T1000 (cell line): ENCODE measurements at places on chromosomes 7 and 10.

DNA sequence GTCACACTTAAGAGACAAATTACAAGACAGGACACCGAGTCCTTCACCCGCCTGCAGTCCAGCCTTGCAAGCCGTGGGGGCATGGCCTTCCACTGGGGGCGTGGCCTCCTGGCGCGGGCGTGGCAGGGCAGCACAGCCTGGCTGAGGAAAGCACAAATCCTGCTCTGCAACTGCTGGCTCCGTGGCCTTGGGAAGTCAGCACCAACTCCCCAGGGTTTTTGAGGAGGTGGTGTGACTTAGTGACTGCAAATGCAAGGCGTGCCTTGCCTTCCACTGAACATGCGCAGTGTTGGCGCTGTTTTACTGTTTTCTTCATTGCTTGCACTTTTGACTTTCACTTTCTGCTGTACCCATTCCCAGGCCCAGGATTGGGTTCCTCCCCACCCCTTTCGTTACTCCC lies 12.9 kb upstream of the BMS1 start:
- DNase-seq = no peak

DNA sequence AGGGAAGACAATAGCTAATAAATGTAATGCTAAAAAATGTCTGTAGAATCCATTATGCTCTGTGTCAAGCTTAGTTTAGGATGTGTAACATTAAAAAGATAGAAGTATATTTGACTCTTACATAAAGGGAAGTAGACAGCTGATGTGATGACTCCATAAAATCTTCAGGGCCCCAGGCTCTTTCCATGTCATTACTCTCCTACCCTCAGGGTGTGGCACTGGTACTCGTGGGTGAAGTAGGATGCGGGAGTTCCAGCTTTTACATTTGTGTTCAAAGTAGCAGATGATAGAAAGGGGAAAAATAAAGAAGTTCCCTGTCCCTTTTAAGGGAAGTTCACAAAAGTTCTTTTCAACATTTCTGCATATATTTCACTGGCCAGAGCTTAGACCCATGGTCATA lies 157.1 kb downstream of the TSPAN12 start:
- DNase-seq = no peak

DNA sequence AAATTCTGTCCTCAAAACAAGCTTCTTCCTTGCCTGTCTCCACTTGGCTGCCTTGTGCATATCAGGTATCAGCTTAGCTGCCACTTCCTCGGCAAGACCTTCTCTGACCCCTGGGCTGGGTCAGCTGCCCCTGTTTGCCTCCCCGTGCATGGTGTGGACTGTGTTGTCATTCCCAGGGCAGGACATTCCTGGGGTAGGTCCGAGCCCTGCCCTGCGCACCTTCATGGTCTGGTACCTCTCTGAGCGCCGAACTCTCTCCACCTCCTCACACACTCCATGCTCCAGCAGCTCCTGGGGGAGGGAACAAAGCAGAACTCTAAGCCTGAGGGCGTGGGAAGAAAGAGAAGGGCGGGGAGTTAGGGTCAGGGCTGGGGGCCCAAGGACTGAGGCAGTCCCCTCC lies 3.8 kb downstream of the POLM start:
- DNase-seq = no peak

DNA sequence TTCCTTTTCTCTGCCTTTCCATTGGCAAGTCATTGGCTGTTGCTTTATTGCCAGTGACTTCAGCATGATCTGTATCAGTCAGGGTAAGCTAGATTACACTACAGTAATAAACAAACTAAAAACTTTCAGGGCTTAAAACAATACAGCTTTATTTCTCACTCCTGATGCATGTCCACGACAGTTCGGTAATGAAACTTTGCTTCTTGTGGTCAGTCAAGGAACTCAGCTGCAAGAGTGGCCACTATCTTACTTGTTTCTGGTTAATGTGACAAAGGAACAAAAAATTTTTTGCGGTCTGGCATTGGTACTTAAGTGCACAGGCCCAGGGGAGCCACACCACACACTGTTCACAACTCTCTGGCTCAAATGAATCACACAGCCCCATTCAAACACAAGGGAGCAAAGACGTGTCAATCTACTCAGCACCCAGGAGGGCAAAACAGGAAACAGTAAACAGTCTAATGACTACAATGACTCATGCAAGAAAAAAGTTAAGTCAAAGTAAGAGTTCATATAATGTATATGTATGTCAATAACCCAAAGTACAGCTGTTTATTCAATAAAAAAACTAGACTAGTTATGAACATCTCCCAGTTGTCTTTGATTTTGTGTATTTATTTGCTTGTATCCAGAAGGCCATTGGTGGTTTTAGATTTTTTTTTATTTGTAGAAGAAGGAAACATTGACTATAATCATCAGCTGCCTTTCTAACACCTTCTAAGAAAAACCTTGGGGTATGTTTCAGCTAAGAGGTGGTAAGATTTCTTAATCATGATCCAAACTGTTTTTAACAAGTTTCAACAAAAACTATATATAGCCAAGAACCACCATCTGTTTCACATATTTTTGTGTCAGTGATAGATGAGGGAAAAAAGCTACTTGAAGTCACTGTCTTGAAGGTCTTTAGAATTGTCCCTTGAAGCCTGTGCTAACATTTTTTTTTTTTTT lies 134.4 kb upstream of the FAM3C start:
- DNase-seq = peak; percentile 33

GRCh38 chr7:102933763-102934162 lies 21.0 kb downstream of the LRRC17 start:
- DNase-seq = no peak

DNA sequence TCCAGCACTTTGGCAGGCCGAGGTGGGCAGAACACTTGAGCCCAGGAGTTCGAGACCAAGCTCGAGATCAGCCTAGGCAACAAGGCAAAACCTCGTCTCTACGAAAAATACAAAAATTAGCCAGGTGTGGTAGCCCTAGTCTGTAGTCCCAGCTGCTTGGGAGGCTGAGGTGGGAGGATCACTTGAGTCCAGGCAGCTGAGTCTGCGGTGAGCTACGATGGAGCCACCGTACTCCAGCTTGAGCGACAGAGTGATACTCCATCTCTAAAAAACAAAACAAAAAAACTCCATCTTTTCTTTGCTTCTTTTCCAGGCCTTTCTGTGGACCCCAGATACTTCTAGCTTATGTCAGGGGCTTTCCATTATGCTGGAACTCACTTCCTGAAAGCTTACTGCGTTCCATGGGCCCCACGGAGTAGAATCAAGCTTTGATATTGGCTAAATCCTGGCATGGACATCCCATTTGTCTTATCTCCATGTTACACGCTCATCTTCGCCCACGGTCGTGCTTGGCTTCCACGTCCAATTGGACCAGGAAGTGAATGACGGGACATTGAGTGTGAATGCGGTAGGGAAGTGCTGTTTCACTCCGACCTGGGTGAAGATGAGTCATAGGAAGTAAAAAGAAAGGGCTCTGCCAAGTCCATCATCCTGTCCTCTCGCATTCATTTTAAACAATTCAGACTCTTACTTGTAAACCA lies 45.7 kb downstream of the FAM171A1 start:
- peak; percentile 83 for DNase-seq

DNA sequence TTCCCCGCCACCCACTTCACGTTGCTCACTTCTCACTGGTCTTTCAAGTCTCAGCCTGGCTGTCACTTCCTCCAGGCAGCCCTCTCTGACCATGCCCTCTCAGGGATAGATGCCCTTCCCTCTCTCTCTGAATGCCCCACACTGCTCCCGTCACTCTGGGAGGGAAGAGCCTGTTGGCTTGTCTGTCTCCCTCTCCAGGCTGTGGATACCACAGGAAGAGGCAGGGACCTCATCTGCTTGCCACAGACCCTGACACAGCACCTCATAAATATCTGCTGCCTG lies 93.1 kb downstream of the OAT start:
- DNase-seq = no peak

GRCh38 chr7:26592011-26592410 lies 272.4 kb downstream of the SKAP2 start:
- DNase-seq = no peak

DNA sequence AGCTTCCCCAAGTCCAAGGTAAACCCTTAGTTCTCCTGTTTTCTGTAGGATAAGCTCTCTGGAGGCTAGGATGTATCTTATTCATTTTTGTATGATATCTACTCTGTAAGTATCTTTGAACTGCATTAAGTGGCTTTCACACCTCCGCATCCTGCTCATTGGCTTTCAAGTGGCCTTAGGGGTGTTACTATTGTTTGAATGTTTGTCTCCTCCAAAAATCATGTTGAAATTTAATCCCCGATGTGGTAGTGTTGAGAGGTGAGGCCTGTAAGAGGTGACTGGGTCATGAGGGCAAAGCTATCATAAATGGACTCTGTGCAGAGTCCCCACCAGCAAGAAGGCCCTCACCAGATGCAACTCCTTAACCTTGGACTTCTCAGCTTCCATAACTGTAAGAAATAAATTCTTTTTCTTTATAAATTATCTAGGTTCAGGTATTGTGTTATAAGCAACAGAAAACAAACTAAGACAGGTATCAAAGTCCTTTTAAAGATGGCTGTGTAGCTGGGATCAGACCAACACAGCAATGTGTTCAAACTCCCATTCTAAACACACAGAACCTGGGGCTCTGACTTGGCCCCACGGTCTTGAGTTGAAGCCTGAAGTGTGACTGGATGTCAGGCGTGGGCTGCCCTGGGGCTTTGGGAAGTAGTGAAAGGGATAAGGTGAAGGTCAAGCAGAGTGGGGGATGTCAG lies 25.9 kb downstream of the TBXAS1 start:
- DNase-seq = no peak

DNA sequence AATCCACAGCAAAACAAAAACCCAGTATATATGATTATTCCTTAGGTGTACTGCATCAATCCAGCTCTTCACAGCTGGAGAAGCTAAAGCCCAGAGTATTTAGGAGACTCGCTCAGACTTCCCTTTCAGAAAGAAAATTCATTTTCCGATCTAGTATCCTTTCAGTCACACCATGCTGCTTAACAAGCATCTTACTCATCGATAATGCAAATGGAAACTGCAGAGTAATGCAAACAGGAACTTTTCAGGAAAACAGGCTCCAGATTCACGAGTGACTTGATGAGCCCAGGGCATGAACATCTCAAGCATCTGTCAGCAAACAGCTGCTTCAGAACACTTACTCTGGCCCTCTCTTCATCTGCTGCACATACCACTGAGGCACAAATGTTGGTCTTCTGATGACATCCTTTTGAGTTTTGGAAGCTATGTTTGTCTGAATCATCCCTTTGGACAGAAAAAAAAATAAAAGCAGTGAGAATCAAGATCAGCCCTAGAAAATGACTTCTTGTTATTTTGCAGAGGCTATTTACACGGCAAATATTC lies 24.9 kb upstream of the ZC3HAV1L start:
- DNase-seq = no peak

- DNase-seq = no peak
These were observed 85.2 kb downstream of the AMPH start for GRCh38 chr7:38545977-38546376.

GRCh38 chr10:28838908-28839307 lies 161.6 kb downstream of the BAMBI start:
- DNase-seq = no peak

- no peak for DNase-seq
These were observed 73.8 kb upstream of the SFMBT2 start for GRCh38 chr10:7484456-7485243.

GRCh38 chr10:36771725-36772124 lies 353.7 kb upstream of the ANKRD30A start:
- no peak for DNase-seq

GRCh38 chr7:499853-500485 lies 19.7 kb downstream of the PDGFA start:
- no peak for DNase-seq

DNA sequence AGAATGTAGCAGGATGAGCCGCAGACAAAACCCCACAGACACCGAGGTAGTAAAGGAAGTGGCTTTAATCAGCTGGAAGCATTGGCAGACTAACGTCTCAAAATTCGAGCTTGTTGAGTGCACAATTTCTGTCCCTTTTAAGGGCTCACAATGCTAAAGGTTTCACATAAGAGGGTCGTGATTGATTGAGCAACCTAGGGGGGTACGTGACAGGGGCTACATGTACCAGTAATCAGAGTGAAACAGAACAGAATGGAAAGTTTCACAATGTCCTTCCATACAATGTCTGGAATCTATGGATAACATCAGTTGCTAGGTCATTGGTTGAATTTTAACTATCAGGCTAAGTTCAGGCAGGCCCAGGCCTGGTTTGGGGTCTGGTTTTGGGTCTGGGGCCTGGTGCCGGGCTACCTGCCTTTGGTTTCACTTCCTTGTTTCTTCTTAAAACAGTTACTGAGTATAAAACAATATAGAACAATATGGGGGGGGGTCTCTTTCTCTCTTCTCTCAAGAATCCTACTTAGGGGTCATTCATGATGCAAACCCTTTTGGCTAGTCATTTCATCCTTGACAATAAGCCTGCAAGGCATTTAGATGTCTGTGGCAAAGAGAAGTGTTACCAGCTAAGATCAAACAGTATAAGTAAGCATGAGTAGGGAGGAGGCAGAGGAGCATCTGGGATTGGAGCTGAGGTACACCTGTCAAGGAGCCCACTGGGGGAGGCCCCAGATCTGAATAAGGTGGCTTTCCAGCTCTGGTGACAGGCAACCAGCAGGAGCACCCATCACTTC lies 364.1 kb downstream of the TNS3 start:
- DNase-seq = no peak

DNA sequence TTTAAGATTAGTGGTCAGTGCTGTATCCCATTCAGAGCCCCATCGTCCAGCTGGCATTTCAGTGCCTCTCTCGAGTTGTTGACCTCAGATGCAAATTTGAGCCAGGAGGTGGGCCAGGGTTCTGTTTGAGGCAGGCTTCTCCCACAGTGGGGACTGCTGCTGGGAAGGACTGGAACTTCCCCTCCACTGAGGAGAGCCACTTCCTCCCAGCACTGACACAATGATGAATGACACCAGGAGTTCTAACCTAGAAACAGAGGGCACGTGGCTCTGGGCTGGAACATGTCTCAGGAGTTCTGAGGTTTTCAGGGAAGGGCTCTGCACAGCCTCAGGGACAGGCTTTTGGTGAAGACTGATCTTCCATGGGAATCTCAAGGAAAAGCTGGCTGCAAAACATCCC lies 18.3 kb upstream of the BTBD16 start:
- DNase-seq = no peak

DNA sequence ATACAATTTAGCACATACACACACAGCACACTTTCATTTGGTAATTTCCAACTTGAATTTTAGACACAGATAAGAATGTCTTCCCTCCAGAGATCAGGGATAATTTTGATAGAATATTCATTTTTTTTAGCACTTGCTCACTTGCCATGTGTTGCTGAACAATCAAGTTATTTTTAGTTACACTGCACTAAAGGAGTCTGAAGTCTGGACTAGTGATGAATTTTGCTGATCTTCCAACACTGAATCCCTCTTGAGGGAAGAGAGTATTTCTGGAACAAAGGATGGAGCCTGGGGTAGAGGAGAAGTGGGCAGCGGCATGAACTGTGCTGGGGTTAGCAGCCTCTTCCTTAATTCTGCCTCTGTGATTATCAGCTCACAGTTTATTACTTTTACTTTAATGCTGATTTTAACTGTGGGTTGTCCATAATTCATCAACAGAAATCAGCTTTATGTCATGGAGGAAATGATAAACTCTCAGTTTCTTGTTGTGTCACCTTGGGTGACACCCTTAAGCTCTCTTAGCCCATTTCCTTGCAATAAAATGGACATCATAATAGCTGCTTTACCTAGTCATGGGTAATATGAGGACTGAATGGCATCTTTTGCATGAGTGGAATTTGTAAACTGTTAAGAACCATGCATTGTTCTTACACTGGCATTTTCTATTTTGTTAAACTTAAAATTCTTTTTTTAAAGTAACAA lies 32.1 kb downstream of the SGPL1 start:
- DNase-seq = no peak
